ENCODE measurements at places on chromosomes 16 and 17. TPM values are rescaled to one million over a fixed set of nuclear protein-coding genes. Genes with fewer than 3 reads are reported as not detected.

DNA sequence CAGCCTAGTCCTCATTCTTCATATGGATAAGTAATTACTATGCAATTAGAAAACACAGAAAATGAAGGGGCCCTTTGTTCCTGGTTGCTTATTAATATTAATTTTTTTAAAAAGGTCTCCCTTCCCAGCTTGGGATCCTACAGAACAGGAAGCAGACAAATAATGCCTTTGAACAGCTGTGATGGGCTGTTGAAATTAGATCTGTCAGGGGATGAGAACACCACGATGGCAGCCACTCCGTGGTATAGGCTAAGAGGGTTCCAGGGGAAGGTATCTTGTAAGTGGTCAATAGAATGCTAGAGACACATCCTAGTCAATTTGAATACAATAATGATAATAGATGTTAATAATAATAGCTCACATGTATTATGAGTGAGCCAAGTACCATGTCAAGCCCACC, 83.1 kb downstream of the CCDC182 start:
- no peaks in the 10 kb centered on the region for H3K36me3 ChIP-seq
- H3K4me3 ChIP-seq: no peak overlapping the region
- no peak for DNase-seq
- no peak overlapping the region for H3K27ac ChIP-seq
- no peaks in the 10 kb centered on the region for H3K27me3 ChIP-seq

GRCh38 chr16:4136229-4136813, 20.1 kb upstream of the ADCY9 start:
- peak overlapping the region; percentile 79 for H3K27ac ChIP-seq
- peaks cover 27% of the 10 kb centered on the region for H3K4me1 ChIP-seq
- no peaks in the 10 kb centered on the region for H3K36me3 ChIP-seq
- H3K27me3 ChIP-seq: no peaks in the 10 kb centered on the region
- peak overlapping the region; percentile 45 for H3K4me3 ChIP-seq

DNA sequence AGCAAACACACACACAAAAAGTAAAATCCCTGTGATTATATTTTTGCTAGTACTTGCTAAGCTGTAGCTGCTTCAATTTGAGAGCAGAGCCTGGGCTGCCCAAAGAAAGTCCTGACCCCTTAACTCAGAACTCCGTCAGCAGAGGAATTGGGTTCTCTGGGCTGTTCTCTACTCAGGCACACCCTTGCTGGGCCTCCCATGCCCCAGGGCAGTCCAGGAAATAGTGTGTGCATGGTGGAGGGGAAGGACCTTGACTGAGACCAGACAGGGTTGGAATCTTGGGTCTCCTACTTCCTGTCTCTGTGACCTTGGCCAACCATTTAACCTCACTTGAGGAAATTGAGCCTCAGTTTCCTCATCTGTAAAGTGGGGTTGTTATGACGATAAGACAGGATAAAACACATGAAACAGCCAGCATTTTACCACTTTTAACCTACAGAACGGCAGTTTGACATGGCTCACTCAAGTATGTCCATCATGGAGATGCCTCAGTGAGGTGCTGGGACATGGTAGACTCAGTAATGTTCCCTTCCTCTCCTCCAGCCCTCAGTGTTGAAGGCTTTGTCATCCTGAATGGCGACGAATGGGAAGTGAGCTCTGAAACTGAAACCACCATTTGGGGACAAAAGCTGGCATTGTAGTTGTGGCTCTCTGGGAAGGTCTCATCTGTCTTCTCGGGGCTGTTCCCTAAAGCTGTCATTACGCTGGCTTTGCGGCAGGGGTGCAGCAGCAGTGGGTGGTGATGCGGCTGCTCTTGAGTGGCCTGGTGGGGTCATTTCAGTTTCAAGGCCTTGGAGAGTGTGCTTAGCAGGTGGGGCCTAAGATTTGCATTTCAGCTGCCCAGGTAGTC, 74.9 kb downstream of the CMIP start:
- DNase-seq: no peak
- no peak overlapping the region for H3K4me3 ChIP-seq
- peaks cover 8% of the 10 kb centered on the region for H3K36me3 ChIP-seq
- H3K4me1 ChIP-seq: peaks cover 49% of the 10 kb centered on the region
- H3K27me3 ChIP-seq: no peaks in the 10 kb centered on the region

DNA sequence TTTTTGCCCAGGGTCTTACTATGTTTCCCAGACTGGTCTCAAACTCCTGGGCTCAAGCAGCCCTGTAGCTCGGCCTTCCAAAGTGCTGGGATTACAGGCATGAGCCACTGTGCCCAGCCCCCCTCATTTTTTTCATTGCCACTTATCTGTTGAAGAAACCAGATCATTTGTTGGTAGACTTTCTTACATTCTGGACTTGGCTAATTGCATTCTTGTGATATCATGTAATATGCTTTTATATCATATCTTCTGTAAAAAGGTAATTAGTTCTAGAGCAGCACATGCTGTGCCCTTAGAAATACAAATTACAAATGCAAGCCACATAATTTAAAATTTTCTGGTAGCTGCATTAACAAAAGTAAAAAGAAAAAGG, 53.9 kb downstream of the PPM1E start:
- no peaks in the 10 kb centered on the region for H3K36me3 ChIP-seq
- H3K27me3 ChIP-seq: no peaks in the 10 kb centered on the region
- DNase-seq: no peak
- no peak overlapping the region for H3K4me3 ChIP-seq
- no peaks in the 10 kb centered on the region for H3K4me1 ChIP-seq
- no peak overlapping the region for H3K27ac ChIP-seq

LLGL1 gene
- polyA plus RNA-seq: 22.6 TPM

DNA sequence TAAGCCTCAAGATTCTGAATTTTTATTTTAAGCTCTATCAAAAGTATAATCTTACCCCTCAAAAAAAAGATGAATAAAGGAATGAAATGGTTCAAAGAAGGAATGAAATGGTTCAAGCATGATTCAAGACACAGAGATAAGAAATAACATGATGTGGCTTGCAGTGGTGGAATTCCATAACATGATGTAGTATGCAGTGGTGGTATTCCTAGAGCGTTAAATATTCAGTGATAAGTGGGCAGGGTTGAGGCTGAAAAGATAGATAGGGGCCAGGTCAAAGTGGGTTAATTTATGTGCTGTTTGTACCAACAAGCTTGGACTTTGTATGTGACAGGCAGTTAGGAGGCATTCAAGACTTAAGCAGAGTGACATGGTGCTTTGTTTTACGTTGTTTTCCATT, 29.6 kb downstream of the TNRC6A start:
- no peak for DNase-seq
- H3K27ac ChIP-seq: peak overlapping the region; percentile 48
- H3K4me3 ChIP-seq: peak overlapping the region; percentile 29
- H3K4me1 ChIP-seq: peaks cover 21% of the 10 kb centered on the region

- DNase-seq: no peak
- H3K27me3 ChIP-seq: no peaks in the 10 kb centered on the region
- peaks cover 54% of the 10 kb centered on the region for H3K36me3 ChIP-seq
- H3K4me3 ChIP-seq: no peak overlapping the region
- peak overlapping the region; percentile 68 for H3K27ac ChIP-seq
Observed at GRCh38 chr17:18981335-18981641, 23.3 kb downstream of the FAM83G start.

MT1A gene
- not detected for polyA plus RNA-seq

- no peak for DNase-seq
- no peaks in the 10 kb centered on the region for H3K36me3 ChIP-seq
- peaks cover 9% of the 10 kb centered on the region for H3K4me1 ChIP-seq
- no peaks in the 10 kb centered on the region for H3K27me3 ChIP-seq
Observed at GRCh38 chr16:74724820-74725549, 24.3 kb upstream of the MLKL start.

C17orf100 gene
- polyA plus RNA-seq: 0.72 TPM

DNA sequence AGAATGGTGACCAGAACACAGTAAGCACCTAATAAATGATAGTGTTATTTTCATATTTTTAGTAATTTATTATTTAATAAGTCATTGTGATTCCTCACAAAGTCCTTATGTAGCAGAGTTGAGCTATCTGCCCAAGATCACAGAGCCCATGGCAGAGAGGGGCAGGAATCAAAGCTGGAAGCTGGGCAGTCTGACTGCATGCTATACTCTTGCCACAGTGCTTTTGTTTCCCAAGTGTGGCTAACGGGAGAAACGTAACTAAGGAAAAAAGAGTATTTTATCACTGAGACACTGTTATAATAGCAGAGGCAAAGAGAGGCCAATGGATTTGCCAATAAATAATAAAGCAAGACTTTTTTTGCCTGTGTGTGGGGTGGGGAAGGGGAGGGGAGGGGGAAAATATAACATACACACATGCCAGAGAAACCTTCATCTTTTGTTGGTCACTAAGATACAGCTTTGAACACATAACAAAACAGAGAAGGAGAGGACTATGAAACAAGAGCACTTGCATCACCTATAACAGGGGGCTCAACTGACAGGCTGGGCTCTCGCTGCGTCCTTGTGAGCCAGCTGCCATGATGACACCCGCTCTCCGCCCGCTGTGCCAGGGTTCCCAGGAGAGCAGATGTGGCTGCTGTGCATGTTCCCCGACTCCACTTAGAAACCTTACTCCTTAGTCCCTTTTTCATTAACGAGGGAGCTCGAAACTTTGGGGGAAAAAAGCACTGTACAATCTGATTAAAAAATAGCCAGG, 10.1 kb downstream of the CSNK2A2 start:
- no peak overlapping the region for H3K27ac ChIP-seq
- H3K4me1 ChIP-seq: no peaks in the 10 kb centered on the region
- peaks cover 28% of the 10 kb centered on the region for H3K36me3 ChIP-seq

Data from keratinocyte (primary cell).